ENCODE measurements at places on chromosomes 13 and 19.
A peak's percentile ranks its signal among the peaks of the same experiment; 100 is the strongest.

GRCh38 chr19:56341948-56342347, 27.3 kb upstream of the ZSCAN5A start:
- no peak for DNase-seq

- DNase-seq: no peak
These were observed 1.6 kb upstream of the TPM4 start for GRCh38 chr19:16074488-16075365.

GRCh38 chr13:93723316-93723715, 496.7 kb downstream of the GPC6 start:
- DNase-seq: no peak

DNA sequence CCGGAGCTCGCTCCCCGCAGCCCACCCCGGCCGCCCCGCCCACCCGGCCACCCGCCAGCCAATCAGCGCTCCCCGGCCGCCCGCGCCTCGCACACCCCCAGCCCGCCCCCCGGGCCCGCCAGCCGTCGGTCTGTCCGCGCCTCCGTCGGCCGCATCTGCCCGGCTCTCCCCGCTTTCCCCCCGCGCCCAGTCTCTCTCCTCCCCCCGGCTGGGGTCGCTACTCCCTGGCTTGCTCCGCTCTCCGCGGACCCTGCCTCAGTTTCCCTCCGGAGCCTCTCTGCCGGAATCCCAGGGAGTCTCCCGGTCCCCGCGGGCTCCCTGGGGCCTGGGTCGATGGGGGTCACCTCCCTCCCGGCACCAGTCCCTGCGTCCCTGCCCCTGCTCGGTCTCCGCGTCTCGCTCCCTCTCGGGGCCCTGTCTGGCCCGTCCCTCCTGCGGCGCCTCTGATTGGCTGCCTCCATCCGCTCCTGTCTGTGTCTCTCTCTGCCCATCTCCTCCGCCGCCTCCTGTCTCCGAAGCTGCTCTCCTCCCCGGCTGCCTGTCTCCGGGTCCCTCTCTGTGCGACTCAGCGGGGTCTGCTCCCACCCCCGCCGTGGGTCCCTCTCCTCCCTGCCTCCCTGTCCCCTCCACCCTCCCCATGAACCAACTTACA, 484 bp downstream of the IL11 start:
- peak; percentile 30 for DNase-seq

GRCh38 chr19:43575955-43576878, 616 bp downstream of the PINLYP start:
- no peak for DNase-seq

- no peak for DNase-seq
These were observed 426.2 kb upstream of the KLHL1 start for GRCh38 chr13:70534466-70534865.

DNA sequence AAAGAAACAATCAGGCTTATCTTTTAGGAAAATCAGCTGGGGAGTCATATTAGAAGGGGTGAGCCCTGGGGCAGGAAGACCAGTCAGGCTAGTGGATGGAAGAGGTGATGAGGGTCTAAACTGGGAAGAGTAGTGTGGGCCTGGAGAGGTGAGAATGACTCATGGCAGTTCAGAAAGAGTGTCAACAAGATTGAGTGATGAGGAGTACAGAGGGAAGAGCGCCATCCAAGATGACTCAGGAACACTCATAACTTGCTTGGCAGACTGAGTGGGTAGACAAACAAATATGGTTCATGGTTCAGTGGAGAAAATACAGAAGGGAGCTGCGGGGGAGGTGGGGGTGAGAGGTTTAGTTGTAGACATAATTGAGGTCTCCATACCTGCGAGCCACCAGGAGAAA, 17.3 kb upstream of the CLDN10 start:
- no peak for DNase-seq

DNA sequence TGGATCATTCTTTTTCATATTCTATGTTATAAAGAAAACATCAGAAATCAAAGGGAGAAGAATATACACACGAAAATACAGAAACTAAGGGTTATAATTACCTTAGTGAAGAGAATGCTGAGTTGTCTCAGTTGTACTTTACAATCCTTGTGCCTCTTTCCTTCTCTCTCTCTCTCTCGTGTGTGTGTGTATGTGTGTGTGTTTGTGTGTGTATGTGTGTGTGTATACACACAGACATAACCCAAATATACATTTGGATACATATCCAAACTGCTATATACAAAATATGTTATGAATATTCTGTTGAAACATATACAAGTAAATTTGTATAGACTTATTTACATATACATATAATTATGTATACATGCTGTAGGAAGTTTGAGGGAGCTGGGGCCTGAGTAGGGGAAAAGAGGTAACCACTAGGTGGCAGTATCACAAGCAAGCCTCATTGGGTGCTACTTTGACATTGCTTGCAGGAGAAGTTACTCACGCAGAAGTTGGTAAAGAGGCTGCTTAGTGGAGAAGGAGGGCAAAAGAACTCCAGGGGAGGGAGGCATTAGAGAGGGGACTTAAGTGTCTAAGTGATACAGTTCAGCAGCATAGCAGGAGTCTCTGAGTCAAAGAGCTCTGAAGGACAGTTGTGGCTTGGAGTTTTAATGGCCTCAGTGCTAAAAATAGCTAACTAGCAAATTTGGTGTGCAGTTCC, 465.1 kb upstream of the PCDH20 start:
- DNase-seq: no peak

DNA sequence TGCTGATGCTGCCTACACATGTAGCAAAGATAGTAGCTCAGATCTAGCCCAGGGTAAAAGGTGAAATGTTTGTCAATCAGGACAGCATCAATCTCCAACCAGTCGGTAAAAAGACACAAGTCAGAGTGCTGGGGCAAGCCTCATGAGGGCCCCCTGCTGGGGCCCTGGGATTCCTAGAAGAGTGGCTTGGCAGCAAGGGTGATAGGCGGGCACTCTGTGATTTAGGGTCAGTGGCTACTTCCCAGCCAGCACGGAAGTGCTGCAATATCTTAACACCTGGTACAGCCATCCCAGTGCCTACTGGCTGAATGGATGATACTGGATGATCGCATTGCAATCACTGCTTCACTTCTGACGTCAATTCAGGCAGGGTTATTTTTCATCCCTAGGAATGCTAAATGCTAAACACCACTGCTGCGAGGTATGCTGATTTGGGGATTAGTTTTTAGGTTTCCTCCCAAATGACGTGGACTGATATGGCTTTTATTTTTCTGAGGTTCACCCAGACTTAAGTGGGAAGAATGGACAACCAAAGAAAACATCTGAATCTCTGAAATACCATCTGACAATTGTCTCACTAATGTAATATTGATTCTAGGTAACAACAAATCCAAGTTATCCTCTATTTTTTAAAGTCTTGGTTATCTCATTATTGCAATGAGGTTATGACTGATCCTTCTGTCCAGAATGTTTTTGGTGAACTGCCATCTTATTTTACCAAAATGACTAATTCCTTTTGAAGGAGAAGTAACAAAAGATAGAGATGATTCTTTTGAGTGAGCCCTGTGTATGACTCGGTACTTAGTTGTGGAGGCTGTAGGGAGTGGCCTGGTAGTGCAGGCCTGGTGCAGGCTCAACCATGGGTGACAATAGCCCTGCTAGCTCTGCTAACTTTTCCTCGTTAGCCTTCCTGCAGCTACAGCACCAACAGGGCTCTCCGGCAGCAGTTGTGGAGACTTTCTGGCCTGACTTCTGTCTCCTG, 432.5 kb downstream of the FGF9 start:
- DNase-seq: no peak

GRCh38 chr19:55702131-55702627, 27.2 kb downstream of the EPN1 start:
- no peak for DNase-seq

GRCh38 chr13:70544706-70545105, 436.5 kb upstream of the KLHL1 start:
- no peak for DNase-seq

DNA sequence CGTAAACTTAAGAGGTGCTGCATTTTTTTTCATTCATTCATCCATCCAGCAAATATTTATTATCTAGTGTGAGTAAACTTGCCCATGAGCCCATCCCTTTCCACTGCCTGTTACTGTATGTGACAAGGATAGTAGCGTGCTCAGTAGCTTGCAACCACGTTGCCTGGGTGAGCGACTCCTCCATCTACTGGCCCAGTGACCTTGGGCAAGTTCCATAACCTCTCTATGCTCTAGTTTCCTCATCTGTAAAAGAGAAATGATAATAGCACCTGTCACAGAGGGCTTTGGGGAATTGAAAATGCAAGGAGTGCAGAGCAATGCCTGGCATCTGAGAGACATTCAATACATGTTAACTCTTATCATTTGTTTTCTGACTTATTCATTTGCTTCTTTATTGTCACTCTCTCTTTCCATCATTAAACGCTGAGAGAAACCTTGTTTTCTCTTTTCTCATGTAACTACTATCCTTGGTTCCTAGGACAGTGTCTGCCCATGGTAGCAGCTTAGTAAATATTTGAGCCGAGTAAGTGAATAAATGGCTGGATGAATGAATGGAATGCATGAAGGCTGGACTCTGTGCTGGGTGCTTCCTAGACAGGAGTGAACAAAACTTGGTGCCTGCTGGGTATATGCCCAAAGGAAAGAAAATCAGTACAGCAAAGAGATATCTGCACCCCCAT, 19.9 kb downstream of the LRCH1 start:
- no peak for DNase-seq

Data from activated naive CD4-positive, alpha-beta T cell treated with Interleukin-2 at 50 U/mL for 16 hours (primary cell).